ENCODE measurements at places on chromosomes 2 and 18.

DNA sequence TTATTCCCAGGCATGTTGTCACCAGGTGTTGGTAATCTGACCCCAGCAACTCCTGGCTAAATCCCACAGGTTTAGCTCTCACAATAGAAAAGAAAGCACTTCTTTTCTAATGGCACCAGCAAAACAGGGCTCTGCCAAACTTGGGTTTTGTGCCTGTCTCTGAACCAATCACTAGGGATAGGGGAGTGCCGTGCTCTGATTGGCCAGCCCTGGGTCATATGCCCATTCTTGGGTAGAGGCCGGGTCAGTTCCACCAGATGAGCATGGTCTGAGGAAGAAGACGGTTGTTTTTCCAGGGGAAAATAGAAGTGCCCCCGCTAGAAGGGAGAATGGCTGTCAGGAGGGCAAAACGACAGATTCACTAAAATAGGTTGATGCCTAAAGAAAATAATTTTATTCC lies 14.7 kb downstream of the CDK15 start:
- no peak for DNase-seq

DNA sequence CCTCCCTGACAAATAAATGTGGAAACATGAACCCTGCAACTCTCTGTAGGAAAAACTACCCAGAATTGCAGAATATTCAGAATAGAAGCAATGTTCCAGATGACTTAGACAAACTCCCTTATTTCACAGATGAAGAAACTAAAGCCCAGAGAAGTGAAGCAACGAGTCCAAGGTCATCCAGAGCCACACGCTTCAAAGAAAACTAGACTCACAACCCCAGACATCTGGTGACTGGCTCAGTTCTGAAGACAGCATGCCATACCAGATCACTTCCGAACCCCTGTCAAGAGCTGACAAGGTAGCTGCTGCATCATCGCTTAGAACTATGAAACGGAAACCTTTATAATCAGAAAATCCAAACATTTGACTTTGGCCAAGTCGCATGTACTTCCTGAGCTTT lies 101.3 kb downstream of the PID1 start:
- no peak for DNase-seq

GRCh38 chr2:3575534-3576262 lies 638 bp downstream of the RPS7 start:
- DNase-seq = no peak

DNA sequence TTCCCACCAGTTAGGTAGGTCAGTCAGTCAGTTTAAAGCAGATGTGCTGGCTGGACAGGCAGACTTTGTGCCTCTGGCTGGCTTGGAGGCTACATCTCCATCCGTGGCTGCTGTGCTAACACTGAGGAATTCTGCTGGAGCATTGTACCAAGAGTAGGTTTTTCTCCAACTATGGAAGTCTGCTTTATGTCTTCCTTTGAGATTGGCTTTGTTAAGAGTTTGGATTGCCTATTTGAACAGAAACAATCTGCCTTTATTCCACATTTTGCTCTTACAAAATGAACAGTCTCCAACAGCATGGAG lies 46.7 kb downstream of the WDR75 start:
- DNase-seq = no peak

DNA sequence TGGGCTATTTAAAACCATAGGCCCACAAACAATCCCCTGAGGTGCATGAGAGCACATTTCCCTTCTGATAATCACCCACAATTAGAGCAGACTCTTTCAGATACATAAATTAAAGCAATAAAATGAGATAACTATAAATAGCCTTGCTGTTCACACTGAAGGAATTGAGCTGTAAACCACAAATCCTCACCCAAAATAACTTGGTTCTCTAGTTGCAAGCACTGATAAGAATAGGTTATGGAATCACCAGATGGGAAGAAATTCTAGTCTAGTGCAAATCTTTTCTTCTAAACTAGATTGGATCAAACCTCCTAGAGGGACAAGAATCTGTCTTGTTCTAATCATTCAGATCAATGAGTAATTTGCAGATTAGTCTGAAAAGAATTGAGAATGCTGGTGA lies 64.6 kb downstream of the NAB1 start:
- DNase-seq = no peak

- DNase-seq = no peak
These were observed 110.5 kb downstream of the TCF4 start for GRCh38 chr18:55477499-55477859.

DNA sequence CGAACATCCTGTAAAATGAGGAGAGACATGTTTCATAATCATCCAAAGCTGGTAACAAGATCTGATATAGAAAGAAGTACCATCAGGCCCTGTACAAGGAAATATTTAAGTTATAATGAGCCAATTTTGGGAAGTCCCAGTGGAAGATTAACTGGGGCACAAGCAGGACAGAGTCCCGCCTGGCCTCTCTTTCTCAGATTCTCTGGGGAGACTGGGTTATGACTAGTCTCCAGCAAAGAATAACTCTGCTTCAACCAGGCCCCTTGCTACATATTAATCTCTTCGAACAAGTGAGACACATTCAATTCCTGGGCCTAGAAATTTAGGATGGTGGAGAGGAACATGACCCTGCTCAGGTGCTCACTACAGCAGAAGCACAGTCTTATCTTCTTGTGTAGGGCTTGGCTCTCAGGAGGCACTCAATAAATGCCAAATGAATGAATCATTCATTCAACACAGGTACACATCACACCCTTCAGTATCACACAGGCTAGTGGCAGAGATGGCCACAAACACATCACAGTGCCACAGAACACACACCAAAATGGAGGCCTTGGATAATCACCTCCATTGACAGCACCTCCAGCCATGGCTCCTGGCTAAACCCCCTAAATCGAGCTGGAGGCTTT lies 46.4 kb upstream of the RNF152 start:
- DNase-seq = no peak

DNA sequence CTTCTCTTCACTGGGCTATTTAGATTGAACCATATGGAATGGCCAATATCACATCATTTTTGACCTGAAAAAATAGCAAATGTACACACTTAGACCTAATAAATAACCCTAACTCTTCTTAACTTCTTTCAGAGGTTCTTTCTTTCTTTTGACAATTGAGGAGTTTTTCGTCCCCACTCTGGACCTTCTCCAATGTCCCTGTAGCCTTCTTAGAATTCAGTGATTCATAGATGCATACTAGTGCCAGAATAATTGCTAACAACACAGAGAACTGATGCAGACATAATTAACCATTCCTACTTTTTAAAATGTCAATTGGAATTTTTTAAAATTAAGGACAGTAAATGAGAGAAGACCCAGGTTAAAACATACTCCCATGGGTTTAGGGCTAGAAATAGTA lies 20.0 kb downstream of the DAPL1 start:
- DNase-seq = no peak

DNA sequence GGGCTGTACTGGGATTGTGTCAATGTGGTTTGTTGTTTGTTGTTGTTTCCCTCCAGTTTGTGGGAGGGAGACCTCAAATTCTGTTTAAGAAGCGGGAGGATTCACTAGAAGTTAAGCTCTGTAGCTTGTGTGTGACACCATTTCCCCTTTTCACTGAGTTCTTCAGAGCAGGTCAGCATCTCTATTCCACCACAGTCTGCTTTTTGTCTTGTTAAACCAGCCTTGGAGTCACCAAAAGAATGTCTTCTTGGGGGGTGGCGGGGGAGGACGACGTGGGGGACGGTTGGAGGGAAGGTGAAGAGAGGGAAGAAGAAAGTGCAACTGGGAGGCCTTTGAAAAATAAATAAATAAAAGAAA lies 2.3 kb upstream of the BCL11A start:
- no peak for DNase-seq

GRCh38 chr18:12686100-12686499 lies 16.4 kb downstream of the CEP76 start:
- DNase-seq = no peak

DNA sequence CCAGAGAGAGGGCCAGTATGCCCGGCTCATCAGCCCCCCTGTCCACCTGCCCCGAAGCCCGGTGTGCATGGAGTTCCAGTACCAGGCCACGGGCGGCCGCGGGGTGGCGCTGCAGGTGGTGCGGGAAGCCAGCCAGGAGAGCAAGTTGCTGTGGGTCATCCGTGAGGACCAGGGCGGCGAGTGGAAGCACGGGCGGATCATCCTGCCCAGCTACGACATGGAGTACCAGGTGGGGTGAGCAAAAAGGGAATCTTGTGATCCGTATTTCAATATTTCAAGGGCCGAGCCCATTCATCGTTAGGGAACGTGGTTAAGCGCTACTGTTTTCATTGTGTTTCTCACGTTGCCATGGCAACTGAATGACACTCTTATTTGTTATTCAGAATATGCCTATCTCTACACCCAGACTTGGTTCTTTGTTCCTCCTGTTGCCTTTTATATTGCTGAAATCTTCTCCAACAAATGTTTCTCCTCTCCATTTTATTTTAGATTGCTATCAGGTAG lies 81.5 kb downstream of the NRP2 start:
- no peak for DNase-seq

DNA sequence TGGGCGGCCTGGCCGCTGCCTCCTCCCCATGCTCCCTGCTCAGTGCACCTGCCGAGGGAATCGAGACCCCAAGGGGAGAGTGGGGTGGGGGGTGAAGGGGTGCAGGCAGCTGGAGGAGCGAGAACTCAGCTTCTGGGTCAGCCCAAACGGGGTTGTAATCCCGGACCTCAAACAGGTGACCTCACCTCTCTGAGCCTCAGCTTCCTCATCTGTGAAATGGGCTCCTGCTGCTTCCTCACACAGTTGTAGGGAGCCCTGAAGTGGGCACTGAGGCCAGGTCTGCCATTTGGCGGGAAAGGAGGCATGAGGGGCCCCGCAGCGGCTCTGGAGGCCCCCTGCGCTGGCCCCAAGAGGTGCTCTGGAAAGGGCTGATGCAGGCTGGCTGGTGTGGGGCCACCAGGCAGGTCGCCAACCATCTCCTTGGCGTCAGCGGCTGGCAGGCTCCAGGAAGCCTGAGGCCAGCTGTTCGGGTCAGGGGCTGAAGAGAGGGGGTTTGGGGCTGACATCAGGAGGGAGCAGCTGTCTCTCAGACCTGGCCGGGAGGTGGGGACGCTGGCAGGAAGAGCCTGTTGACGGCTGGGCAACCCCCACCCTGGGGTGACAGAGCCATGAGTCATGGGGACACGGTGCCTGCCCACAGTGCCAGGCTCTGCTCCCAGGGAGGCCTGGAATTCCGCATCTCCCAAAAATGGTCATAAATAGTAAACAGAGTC lies 4.9 kb downstream of the KLHL30 start:
- DNase-seq = no peak

DNA sequence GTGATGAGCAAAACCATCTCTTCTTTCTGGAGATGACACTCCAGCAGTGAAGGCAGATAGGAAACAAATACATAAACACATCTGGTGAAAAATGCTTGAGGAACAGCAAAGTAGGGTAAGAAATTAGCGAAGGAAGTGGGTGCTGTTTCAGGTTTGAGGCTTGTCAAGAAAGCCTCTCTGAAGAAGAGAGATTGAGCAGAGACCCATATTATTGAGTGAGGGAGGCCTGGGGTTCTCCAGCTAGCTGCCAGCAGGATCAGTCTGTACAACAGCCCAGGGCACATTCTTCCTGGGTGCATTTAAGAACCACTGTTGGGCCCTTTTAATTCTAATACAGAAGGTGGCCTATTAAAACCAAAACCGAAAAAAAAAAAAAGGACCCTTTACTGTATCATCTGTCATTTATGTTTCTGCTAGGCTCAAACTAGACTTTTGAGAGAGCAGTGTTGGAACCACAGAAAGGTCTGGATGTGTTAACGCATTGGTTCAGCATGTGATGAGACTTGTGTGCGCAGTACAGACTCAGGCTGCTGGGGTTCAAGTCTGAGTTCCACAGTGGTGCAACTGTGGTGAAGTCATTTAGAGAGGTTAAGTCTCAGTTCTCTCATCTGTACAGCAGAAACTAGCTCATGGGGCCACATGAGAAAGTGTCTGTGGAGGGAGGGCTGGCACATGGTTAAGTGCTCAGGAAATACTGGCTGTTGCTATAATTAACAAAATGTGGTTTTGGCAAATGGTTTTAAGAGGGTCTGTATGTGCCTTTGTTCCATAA lies 28.9 kb downstream of the MGAT5 start:
- DNase-seq = no peak

DNA sequence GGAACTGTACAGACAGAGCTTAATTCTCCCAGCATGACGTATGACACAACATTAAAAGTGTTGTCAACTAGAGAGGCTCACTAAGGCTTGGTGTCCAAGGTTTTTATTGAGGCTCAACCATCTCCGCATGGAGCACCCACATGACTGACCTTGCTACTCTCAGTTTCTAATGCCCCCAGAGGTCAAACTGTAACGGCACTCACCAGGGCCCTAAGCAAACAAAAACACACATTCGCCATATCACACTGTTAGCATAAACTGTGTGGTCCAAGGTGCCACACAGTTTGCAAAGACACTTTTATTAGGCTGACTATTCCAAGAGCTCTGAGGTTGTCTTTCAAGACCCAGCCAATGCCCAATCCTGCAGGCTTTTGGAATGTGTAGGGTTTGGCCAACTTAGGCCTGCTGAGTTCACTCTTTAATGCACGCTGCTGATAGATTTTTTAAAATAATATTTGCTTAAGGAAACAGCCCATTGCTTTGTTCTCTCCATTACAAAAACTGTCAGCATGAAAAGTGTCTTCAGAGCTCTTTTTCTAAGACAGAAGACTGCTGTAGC lies 114.9 kb downstream of the DSC3 start:
- DNase-seq = no peak

- DNase-seq = no peak
These were observed 247.9 kb downstream of the CYRIA start for GRCh38 chr2:16417726-16418125.

- DNase-seq = peak; percentile 31
These were observed 2.2 kb downstream of the RND3 start for GRCh38 chr2:150485114-150485870.

DNA sequence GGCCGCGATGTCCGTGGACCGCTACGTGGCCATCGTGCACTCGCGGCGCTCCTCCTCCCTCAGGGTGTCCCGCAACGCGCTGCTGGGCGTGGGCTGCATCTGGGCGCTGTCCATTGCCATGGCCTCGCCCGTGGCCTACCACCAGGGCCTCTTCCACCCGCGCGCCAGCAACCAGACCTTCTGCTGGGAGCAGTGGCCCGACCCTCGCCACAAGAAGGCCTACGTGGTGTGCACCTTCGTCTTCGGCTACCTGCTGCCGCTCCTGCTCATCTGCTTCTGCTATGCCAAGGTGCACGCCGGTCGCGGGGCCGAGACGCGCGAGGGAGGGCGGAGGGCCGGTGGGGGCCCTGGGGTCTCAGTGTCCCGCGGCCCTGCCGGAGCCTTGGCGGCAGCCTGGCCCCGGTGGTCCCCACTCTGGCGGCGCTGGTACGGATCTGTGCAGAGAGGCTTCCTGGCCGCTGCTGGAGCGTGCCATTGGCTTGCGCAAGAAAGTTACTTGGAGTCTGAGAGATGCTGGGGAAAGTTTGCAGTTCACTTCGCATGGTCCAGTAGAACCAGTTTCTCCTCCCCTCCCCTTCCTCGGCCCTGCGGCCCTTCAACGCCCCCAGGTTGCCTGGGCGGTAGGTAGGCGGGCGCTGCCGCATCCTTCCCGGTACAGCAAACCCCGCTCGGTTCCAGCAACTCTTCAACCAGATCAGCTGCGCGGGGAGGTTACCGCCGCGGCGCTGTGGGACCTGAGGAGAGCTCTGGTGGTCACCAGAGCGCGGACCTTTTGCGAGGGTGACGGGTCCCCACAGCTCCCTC lies 1.5 kb downstream of the GALR1 start:
- DNase-seq = no peak

GRCh38 chr2:86764661-86765309 lies 25.9 kb downstream of the CD8A start:
- no peak for DNase-seq
